HT-29 (cell line): ENCODE measurements at places on chromosomes 2 and 18. TPM values are rescaled to one million over a fixed set of nuclear protein-coding genes. Genes with fewer than 3 reads are reported as not detected.

The REG3G gene
- not detected in 2 replicates for total RNA-seq

GRCh38 chr2:85728883-85729824 lies 24.6 kb upstream of the ATOH8 start:
- peak; percentile 85 for DNase-seq

GRCh38 chr2:113070606-113070975 lies 2.8 kb downstream of the IL1F10 start:
- DNase-seq: no peak

GRCh38 chr18:286515-287310 lies 18.9 kb upstream of the THOC1 start:
- peak; percentile 22 for DNase-seq

DNA sequence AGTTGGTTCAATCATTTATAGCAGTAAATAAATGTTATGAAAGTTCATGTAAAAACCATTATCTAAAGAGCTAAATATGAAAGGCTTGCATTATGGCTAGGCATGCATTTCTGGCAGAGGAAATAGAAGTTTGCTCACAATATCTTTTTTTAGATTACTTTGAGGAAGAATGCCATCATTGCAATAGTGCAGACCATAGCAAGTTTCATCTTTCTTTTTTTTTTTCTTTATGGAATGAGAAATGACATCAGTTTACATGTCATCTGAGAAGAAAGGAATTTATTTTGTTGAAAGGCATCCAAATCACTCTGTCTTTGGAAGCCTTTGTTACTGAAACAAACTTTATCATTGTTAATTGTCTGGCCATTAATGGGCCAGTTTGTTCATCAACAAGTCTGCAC lies 74.5 kb upstream of the NCKAP5 start:
- no peak for DNase-seq

DNA sequence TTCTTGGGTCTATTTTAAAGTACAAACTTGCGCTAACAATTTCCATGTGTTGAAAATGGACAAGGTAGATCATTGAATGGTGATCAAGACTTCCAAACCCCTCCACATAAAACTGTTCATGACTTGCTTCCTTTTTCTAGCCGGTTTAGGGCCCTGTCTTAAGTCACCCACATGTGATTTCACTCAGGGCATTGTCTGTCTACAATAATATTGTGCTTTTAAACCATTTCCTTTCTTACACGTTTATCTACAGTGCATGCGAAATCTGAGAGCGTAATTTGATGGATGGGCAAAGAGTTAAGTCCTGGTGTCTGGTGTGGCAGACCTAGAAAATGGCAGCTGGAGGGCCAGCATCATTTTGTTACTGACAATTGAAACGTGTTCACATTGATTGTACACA lies 2.0 kb upstream of the ZNF516 start:
- DNase-seq: no peak

GRCh38 chr2:49165662-49166061 lies 11.3 kb upstream of the FSHR start:
- DNase-seq: no peak

DNA sequence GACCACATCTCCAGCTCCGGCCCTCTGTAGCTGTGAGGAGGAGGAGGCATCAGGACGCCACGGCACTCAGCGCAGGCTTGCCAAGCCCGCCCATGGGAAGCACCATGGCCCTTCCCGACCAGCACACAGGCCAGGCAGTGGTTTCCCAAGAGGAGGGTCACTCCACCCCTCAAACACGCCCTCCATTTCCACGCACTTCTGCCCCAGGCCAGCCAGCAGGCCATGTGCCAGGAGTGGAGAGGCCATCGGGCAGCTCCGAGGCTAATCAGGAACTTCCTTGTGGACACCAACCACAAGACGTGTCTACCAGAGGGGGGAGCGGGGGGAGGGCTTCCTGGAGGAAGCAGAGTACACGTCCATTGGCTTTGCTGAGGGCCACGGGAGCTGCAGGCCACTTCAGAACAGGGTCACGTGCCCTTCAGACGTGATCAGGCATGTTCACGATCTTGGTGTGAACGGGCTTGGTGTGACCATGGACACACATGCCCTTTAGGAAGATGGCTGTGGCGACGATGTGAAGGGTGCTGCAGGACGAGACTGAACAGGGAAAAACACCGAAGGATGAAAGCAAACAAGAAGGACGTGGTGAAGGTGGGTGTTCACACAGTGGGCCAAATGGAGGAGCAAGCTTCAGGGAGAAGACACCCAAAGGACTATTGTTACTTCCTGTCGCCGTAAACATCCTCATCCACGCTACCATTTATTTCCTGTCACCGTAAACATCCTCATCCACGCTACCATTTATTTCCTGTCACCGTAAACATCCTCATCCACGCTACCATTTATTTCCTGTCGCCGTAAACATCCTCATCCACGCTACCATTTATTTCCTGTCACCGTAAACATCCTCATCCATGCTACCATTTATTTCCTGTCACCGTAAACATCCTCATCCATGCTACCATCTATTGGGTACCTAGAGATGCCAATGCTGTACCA lies 6.5 kb upstream of the MTERF4 start:
- DNase-seq: no peak

DNA sequence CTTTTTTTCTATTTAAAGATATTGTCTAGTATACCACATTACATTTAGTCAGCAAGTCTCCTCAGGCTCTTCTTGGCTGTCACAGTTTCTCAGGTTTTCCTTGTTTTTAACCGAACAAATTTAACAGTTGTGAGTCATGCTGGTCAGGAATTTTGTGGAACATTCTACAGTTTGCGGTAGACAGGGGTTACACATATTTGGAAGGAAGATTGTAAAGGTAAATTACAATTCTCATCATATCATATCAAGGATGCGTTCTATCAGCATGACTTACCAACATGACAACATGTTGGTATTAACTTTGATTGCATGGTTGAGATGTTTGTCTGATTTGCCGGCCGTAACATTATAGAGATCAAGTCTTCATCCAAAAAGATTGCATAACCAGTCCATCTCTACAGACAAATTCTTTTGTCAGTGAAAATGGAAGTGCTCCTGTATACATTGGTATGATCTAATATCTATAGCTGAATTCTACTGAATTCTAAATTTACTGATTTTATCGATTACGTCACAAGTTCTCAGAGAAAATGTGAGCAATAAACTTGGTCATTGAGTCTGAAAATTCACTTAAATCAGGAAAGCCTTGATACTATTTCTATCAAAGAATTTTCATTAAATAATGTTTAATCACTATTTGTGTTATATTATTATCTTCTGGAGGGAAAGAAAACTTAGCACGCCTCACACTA lies 664.4 kb upstream of the SLC8A1 start:
- DNase-seq: no peak

The EIF2AK3 gene
- 7.9 and 10.2 TPM in 2 replicates for total RNA-seq

GRCh38 chr2:169002161-169002738 lies 28.9 kb downstream of the ABCB11 start:
- DNase-seq: no peak

DNA sequence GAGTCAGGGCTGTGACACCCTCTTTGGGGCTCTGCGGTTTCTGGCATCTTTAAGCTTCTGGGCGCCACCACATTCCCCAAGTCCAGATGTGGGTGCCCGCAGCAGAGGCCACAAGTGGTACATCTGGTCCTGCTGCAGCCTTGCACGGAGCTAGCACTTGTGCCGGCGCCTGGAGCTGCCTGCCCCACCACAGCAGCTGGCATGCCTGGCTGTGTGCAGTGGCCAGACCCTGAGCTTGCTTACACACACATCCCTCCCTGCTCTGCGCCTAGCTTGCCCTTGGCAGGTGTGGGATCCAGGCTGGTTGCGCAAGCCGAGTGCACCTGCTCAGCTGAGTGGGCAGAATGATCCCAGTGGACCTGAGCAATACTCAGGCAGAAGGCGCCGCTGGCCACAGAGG lies 27.3 kb downstream of the SLC4A10 start:
- DNase-seq: no peak

The ZNF236 gene
- total RNA-seq: 4.5 and 6.6 TPM in 2 replicates

GRCh38 chr18:57965246-57965645 lies 78.8 kb upstream of the NEDD4L start:
- DNase-seq: no peak

GRCh38 chr2:42050703-42051542 lies 3.1 kb downstream of the PKDCC start:
- DNase-seq: no peak

DNA sequence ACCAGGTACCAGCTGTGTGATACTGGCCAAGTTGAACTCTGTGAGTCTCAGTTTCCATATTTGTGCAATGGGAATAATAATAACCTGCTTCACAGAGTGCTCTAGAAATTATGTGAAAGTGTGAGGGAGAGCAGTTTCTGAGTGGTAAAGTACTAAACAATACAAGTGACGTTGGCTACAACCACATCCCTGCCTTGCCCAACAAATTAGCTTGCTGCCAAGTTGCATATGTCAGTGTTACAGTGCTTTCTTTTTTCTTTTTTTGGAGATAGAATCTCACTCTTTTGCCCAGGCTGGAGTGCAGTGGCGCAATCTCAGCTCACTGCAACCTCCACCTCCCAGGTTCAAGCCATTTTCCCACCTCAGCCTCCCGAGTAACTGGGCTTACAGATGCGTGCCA lies 533.6 kb upstream of the MEX3C start:
- DNase-seq: no peak

The TCF7L1 gene
- not detected in 2 replicates for total RNA-seq

The ELOA2 gene
- total RNA-seq: not detected in 2 replicates

DNA sequence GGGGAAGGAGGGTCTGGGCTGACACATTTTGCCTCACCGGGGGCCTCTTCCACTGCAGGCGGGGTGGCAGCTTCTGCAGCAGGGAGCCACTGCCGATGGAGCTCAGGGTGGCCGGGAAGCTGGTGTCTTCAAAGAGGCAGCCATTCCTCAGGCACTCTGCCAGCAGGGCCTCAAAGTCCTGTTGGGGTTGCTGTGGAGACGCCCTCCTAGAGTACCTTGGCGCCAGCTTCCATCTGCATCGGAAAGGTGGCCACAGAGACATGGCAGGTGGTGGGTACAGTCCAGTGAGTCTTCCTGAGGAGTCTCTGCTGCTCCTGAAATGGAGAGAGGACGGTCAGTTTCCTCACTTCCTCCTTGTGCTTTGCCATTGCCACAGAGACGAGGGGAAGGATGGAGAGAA lies 12.1 kb downstream of the CAPN14 start:
- DNase-seq: no peak

DNA sequence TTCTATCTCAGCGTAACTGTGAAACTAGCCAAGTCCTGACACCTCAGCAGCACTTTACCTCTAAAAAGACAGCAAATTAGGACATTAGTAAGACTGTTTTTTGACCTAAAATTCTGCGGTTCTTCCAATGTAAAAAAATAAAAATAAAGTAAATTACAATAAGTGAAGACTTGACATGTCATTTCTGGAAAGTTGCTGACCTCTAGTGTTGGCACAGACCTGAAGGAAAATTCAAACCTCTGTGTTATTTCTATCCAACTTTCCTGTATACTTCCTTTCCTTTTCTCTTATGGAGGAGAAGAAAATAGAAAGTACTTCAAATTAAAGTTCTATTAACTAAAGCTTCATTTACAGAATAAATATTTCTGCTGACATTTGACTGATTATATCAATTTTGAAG lies 110.6 kb downstream of the TMEM182 start:
- peak; percentile 29 for DNase-seq

The TMEM169 gene
- total RNA-seq: 0.08 and 0.53 TPM in 2 replicates

DNA sequence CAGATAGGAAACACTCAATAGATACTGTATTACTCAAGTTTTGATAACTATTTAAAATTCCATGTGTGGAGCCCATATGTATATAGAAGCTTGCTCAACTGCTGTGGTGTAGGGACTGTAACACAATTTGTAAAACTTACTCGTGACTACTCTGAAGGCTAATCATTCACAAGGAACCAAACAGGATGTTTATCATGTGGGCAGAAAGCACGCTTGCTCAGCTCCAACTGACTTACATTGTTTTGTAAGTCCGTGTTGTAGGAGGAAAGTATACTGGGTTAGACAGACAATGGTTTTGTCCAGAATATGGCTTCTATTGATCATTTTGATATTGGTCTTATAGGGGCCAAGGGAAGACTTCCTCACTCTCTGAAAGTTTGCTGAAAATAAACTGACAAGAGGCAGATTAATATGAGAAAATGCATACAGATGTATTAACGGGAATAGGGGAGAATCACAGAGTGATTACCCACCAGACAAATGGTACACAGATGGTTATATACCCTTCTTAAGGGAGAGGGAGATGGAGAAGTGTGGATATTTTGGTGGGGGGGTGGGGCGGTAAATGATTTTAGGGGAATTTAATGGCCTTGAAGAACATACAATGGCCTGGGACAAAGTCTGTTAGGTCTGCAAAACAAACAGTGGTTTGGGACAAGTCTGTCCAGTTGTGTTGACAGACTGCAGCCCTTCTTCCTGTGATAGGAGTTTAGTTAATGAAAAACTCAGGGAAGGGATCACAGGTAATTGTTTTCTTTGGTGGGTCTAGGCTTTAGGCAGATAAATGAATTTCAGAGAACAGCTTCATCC lies 259.3 kb upstream of the SP5 start:
- DNase-seq: peak; percentile 79

GRCh38 chr2:776487-776886 lies 99.3 kb upstream of the TMEM18 start:
- no peak for DNase-seq

The KCNIP3 gene
- total RNA-seq: 0.74 and 1.1 TPM in 2 replicates

DNA sequence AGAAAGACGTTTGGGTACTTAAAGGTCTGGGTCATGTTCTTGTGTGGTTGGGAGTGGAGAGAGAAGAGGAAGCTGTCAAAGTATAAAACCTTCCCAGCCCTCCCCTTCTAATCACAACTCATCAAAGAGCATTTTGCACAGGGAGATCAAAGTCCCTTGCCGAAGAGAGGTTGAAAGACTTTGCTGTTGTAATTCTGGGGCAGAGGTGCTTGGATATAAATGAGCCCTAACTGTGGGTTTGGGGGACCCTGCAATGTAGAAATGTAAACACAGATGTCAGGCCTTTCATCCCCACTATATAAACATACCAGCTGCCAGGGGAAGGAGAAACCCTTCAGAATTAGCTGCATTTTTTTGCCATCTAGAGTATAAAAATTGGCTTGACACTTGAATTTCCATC lies 182.1 kb downstream of the ETAA1 start:
- peak; percentile 39 for DNase-seq

The CCDC102B gene
- not detected in 2 replicates for total RNA-seq
